ENCODE measurements at places on chromosomes 4 and X.

- no peak for DNase-seq
Measured at GRCh38 chrX:144259054-144259453, 375.2 kb downstream of the UBE2NL start.

DNA sequence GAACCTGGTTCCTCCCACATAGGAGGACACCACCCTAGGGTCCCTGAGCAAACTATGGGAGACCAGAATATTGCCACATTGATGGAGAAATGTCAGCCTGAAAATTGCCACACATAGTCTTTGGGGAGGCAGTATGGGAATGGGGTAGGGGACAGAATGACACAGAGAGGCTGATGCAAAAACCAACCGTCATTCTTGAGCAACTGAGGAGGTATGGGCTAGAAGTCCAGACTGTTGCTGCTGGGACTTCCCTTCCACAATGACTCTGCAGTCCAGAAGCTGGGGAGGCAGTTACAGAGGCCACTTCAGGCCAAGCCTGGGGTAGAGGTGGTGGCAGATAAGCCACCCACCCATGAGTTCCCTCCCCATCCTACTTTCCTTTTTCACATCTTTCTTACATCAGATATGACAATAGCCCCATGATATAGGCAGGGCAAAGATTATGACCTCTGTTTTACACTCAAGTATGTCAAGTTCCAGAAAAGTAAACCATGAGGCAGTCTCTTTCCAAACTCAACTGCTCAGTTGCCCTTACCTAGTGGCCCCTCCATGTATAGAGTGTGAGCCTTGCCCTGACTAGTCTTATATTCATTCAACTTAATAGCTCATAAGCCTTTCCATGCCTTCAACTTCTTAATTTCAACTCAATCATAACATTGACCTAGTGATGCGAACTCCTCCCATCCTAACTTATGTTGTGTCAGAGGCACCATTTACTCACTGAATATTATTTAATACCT, 41.7 kb downstream of the VSIG4 start:
- no peak for DNase-seq

- DNase-seq: no peak
Measured at GRCh38 chr4:37726666-37727065, 40.5 kb upstream of the RELL1 start.

DNA sequence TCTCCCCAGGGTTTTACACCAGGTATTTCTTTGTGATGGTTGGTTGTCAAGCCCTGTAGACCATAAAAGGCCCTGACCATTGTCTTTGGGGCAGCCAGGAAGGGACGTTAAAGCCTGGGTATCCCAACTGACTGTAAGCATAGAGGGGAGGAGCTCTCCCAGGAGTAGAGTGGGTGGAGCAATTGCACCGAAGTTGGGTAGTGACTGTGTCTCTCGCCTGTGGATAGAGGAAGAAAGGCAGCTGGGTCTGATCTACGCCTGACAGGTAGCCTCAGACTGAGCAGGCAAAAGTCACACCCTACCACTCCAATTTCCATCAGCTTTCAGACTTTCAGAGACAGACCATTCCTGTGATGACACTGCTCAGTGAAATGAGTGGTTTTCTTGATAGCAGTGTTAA, 123.3 kb downstream of the KLHL8 start:
- no peak for DNase-seq

DNA sequence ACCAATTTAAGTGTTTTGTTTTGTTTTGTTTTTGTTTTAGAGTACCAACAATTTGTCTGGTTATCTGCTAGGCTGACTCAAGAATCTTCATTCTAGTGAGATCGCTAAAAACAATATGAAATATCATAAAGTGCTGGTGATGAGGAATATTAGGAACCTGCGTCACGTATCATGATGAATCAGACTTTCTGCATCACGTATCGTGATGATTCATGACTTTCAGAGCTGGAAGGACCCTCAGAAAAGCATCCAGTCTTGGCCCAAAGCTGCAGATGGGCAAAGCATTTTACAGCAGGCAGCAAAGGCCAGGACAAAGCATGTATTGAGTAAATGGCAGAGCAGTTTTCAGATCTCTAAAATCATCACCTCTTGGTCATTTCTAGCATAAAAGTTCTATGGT, 278.0 kb upstream of the BOD1L1 start:
- DNase-seq: no peak

DNA sequence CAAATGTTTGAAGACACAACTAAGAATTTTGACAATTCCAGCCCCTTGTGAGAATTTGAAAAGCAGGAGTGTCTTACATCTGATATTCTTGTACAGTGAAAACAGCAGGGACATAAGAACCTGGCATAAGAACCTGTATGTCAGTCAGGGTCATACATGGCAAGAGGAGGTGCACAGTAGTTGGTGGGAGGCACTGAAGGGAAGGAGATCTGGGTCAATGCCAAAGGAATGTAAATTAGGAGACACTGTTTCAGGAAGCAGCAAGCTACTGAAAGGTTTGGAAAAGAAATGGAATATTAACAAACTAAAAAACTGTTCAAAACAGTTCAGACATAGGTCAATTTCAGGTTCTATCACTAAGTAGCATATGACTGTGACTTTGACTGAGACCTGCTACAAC, 25.0 kb upstream of the SPP1 start:
- no peak for DNase-seq

- DNase-seq: no peak
Measured at GRCh38 chr4:170306208-170306607, 216.5 kb upstream of the AADAT start.

DNA sequence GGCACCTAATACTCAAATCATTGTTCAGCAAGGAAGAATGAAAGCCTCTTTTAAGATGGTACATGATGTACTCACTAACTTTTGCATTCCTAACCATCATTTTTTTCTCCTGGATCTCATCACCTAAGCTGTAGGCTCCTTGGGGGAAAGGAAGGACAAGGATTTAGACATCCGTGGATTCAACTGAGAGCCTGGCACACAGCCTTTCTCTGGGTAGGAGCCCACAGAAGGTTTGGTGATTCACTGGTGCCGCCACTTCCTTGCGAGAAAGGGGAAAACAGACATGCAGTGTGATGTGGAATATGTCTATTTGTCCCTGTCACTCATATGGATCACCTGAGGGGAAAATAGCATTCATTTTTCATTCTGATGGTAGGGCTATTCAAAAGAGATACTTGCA, 147.3 kb downstream of the PCDH7 start:
- no peak for DNase-seq

DNA sequence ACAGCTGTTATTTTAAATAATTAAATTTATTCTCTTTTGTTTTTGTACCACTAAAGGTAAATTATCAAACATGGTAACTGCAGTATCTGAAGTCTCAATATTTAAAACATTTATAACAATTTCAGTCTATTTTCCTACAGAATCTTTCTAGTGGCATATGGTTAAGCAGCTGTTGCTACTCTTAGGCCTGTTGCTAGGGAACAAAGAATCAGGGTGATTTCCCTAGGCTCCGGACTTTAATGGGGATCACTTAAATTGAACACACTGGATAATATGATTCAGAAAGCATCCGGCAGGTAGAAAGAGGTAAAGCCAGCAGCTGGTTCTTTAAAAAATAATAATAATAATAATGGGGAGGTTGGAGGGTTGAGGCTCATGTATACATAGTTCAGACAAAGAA, 17.6 kb downstream of the FBXO8 start:
- no peak for DNase-seq

- DNase-seq: no peak
Measured at GRCh38 chr4:5398056-5398455, 310.3 kb downstream of the EVC2 start.

GRCh38 chrX:23201706-23202105, 132.9 kb upstream of the PTCHD1 start:
- DNase-seq: no peak

DNA sequence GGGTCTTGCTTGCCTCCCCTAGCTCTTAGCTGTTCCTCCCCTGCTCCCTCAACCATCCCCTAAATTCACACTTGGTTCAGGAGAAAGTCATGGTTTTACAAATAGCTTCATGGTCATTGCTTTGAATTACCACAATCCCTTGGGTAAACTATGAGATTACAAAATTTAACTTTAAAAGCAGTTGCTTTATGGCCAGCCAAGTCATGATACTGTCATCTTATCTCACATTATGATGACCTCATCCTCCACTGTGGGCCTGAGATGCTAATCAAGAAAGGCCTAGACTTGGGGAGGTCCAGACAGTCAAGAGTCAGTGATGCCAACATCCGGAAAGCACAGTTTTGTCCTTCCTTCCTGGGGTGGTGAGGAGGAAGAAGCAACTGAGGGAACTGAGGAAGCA, 10.5 kb upstream of the FGF16 start:
- DNase-seq: no peak

Data from activated CD8-positive, alpha-beta memory T cell treated with anti-CD3 and anti-CD28 coated beads for 1 hour (primary cell).